WTC11 (cell line): ENCODE measurements at places on chromosomes 5 and 9.
A peak's percentile ranks its signal among the peaks of the same experiment; 100 is the strongest.

DNA sequence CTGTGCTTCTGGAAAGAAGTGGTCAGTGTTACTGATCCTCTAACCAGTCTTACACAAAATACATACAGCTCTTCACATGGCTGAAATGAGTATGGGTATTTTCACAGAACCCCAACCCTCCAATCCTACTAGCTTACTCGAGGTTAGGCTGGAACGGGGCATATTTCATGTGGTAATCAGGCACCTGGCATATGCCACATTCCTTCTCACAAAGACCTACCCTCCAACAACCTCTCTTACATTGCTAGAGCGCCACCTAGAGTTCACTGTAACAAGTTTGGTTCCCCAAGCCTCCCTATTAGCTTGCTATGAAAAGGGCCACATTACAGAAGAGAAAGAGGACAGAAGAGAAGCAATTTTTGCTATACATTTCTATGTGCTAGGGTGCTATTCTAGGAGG lies 597.3 kb downstream of the PRELID2 start:
- DNase-seq: peak; percentile 73

DNA sequence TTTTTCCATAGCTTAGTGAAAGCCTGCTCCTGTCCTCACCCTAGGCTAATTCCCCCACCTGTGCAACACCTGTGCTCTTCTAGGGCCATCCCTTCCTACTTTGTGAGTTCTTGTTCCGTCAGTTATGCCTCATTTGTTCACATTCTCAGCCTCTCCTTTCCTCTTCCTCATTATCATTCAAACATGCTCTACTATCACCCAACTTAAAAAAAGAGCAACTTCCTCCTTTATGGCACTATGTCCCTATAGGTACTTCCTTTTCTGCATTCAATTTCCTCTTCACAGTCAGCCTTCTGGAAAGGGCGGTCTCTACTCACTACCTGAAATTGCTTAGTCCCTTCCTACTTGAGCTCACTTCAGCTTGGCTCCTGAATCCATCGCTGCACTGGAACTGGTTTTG lies 111.8 kb upstream of the LHFPL2 start:
- DNase-seq: no peak

- DNase-seq: no peak
Observed at GRCh38 chr5:37792975-37793631, 46.7 kb downstream of the GDNF start.

GRCh38 chr9:126058011-126058531 lies 268.6 kb upstream of the MVB12B start:
- DNase-seq: no peak

DNA sequence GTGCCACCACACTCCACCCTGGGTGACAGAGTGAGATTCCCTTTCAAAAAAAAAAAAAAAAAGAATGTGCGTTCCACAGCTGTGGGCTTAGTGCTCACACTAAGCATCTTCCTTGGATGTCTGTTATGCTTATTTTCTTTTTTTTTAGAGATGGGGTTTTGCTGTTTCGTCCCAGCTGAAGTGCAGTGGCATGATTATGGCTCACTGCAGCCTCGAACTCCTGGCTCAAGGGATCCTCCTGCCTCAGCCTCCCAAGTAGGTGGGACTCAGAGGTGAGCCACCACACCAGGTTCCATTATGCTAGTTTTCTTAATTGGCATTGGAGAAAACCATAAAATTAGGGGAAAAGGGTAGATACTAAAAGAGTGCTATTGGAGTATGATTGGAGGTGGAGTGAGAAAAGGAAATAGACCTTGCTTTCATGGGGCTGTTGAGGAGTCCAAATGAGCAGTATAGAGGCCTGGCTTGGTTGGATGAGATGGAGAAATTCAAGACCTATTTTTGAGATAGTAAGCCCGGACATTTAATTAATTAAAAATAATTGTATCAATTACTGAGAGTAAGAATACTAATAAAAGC lies 978 bp upstream of the BRD3OS start:
- DNase-seq: no peak

GRCh38 chr5:141420855-141421488 lies at the start of gene PCDHGA11:
Gene PCDHGA11 (plus strand): TSS chr5:141421051. CDS start chr5:141421228, 177 bp downstream.
- peak; percentile 77 for DNase-seq

GRCh38 chr9:130100681-130101080 lies 47.0 kb downstream of the GPR107 start:
- no peak for DNase-seq

DNA sequence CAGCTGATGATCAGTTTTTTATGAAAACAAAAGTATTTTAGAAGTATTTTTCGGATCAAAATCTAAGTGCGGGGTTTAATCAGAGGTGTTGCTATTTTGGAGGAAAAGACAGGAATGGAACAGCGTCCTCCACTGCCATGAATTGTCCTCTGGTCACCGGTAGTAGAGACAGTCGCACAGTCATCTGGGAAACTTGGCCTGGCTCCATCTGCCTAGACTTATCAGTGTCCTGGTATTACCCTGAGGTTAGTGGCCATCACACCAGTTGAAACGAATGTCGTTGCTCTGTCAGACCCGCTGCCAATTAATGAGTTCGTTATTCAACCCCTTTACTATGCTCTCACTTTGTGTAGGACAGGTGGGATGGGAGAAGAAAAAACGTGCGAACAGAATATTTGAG lies 8.2 kb downstream of the TLX3 start:
- DNase-seq: no peak

- no peak for DNase-seq
Observed at GRCh38 chr5:77590347-77590746, 48.2 kb downstream of the OTP start.

GRCh38 chr5:82336959-82337351 lies 58.8 kb upstream of the RPS23 start:
- DNase-seq: no peak

GRCh38 chr9:37004424-37004935 lies 29.6 kb downstream of the PAX5 start:
- no peak for DNase-seq

GRCh38 chr5:92508271-92508670 lies 1072.7 kb downstream of the NR2F1-AS1 start:
- DNase-seq: no peak

- DNase-seq: no peak
Observed at GRCh38 chr5:1010181-1010510, 1.5 kb downstream of the NKD2 start.

DNA sequence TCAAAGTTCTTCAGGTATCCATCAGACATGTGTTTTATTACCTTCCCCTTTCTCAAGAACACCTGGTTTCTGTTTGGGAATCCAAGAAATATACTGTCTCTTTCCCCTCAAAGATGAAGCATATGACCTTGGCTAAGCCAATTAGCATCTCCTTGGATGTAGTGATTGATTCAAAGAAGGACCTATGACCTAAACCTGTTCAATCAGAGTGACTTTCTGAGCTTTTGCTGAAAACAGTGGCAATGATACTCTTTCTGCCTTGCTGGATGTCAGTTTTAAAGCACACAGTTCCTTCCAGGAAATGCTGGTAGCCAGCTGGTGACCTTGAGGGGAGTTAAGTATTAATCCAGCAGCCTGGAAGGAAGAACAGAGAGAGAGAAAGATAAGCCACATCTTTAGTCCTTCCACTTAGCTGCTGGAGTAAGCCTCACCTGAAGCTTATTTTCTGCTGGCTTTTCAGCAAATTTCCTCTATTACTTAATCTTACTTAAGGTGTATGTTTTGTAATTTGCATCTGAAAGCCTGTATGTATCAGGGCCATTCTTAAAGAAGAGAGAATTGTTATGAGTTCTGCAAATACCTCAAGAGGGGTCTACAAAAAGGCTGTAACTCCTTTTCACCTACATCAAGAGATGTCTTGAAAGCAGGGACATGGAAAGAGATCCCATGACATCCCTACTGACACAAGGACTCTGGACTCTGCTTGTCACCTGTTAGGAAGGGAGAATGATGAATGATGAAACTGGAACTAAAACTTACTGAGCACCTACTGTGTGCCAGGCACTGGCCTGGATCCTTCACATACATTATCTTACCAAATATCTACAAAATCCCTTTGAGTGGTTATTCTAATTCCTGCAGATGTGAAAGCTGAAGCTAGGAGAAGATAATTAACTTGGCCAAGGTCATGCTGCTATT lies 35.2 kb upstream of the PIK3R1 start:
- DNase-seq: no peak

- DNase-seq: no peak
Observed at GRCh38 chr9:35864695-35865255, 5.4 kb downstream of the OR13J1 start.

DNA sequence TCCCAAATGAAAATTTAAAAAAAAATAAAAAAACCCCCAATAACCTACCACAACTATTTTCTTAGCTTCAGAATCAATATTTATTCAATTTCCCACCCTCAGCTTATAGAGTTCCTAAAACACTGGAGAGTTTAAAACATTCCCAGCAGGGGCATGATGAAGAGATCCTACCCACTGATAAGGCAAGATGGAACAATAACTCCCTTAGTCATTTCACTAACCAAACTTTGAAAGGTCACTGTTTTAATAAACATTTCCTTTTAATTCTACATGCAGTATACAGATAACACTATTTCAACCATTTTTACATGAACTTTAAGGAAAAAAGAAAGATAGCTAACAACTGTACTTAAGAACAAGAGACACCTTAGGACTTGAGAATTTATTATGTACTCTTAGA lies 34.9 kb upstream of the ACOT12 start:
- no peak for DNase-seq

DNA sequence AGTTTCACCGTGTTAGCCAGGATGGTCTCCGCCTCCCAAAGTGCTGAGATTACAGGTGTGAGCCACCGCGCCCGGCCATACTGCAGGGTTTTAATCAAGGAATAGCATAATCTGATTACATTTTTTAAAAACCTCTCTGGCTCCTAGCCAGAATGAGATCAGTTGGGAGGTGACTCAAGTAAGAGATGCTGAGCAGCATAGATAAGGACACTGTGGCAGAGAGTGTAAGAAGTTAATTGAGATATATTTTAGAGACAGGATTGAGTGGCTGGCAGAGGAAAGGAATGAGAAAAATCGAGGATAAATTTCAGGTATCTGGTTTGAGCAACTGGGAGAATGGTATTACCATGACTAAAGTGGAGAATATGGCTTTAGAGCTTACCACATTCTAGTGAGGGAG lies 7.3 kb upstream of the RIGI start:
- DNase-seq: no peak

GRCh38 chr5:96730586-96730985 lies 68.4 kb downstream of the CAST start:
- no peak for DNase-seq

GRCh38 chr9:4548811-4549725 lies 58.8 kb downstream of the SLC1A1 start:
- peak; percentile 78 for DNase-seq

DNA sequence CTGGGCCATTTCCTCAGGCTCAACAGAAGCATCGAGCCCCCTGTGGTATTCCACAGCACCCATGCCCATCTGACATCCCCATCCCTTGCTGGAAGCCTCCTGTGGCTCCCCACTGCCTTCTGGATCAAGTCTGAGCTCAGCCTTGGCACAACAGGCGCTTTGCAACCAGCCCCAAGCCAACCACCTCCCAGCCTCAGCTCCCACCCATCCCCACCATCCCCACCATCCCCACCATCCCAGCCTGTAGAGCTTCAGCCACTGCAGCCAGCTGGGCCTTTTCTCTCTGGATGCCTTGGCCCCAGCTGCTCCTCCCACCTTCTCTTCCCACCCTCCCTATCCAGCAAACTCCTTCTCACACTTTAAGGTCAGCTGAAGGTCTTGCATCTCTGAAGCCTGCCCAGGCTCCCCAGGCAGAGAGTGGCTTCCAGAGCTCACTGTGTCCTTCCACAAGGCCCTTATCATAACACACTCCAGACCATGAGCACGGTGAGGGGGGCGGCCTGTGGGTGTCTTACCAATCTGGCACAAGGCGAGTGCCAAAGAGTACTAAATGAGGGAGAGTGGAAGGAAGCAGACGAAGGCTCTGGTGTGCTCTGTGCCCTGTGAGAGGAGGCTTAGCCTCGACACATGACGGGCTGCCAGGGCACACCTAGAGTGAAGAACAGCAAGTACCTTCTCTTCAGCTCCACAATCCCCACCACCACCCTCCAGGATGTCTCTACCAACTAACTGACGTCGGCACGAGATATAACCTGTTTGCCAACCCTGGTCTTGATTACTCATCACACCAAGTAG lies 6.5 kb downstream of the HIGD2A start:
- no peak for DNase-seq

DNA sequence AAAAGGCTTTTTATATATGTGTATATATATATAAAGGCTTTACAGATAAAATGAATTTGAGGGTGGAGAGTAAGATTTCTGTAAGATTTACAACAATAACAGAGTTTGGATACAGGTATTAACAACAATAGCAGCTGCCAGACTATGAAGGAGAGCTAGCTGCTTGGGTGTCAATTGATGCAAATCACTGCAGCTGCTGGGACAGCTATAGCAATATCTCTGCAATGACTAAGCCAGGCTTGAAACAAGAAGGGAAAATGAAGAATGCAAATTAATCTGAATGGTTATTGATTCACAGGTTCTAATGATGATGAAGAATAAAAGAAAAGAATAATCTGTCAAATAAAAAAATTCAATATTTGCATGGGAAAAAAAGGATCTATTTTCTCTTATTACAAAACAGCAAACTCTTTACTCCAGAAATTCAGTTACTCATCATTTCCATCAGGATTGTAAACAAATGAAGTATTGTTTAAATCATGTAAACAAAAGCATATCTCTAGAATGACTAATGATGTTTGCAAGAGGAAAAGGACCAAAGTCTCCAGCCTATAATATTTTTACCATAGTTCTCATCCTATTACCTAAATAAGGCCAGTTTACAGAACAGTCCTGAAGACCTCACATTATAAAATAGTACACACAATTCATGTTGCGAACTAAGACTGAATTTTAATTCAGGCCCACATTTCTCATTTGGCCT lies 219.0 kb downstream of the HTR1A start:
- no peak for DNase-seq

DNA sequence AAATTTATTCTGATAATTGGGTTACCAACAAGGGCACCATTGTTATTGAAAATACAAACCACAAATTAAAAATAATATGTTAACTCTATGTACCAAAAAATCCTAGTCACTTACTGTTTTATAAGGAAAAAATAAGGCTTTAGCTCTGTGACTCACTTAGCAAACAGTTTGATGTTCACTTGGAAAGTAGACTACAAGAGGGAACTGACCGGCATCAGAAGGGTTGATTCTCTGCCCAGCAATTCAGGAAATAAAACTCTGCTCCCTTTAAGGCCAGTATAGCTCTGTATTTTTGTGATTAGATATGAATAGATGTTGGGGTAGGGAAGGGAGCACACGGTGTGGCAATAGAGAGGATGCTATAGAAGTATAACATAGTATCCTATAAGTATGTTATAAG lies 671.3 kb downstream of the LRRC70 start:
- DNase-seq: no peak

DNA sequence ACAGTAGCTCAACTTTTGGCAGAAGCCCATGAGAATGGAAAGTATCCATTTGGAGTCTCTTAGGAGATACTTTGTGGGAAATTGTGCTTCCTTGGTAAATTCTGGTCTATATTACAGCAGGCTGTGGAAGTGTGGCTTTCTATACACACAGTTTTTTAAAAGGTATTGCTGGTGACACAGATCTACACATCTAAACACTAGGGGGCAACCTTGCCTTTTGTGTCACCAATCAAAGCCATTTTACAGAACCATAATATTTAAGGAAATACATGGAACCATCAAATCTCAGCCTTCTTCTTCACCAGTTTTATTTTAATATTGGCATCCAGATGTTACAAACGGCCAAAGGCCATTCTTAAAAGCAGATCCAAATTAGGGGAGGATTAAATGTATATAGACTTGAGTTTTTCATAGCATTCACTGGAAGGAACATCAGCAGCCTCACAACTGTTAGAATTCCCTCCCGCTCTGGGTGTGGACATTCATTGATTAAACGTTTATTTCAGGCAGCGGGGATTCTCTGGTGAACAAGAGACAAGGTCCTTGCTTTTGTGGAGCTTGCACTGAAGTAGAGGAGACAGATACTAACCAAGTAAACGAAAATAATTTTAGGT lies 132.4 kb upstream of the EPB41L4A start:
- DNase-seq: no peak
